ENCODE measurements at places on chromosomes 11 and 22. TPM values are rescaled to one million over a fixed set of nuclear protein-coding genes. Genes with fewer than 3 reads are reported as not detected.
A peak's percentile ranks its signal among the peaks of the same experiment; 100 is the strongest.

DNA sequence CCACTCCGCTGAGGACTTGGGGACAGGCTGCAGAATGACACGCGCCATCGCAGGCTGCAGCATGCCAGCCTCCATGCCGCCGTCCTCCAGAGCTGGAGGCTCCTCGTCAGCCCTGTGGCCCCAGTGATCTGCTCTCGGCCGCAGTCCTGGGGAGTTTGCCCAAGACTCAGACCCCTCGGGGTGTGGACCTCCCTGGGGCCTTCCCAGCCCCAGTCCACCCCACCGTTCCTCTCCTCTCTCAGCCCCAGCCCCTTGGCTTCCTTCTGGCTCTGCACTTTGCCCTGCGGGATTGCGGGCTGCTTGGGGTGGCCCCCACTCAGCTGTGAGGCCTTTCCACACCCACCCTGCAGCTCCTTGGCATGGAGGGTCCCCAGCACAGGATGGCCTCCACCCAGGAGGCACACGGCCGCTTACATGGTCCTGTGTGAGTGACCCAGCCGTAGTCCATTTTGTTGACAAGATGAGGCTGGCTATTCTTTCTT lies 414.9 kb downstream of the TBC1D22A start:
- no peaks in the 10 kb centered on the region for H3K4me1 ChIP-seq
- H3K4me3 ChIP-seq, result no peak overlapping the region
- no peaks in the 10 kb centered on the region for H3K27me3 ChIP-seq
- DNase-seq, result no peak

DNA sequence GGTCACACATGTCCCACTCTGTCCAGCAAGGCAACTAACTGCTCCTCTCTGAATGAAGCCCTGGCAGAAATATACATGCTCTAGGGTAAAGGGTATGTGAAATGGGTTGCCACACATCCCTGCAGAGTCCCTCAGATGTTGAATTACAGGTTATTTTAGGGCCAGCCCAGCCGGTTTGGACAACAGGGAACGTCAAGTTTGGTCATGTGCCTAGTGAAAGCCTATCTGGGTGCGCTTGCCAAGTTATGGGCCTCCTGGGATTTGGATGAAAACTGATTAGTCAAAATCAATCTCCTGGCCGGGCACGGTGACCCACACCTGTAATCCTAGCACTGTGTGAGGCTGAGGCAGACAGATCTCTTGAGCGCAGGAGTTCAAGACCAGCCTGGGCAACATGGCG lies 10.4 kb downstream of the AP1B1 start:
- H3K4me1 ChIP-seq, result no peaks in the 10 kb centered on the region
- H3K27ac ChIP-seq, result no peak overlapping the region
- no peaks in the 10 kb centered on the region for H3K27me3 ChIP-seq
- H3K36me3 ChIP-seq, result peaks cover 6% of the 10 kb centered on the region

DNA sequence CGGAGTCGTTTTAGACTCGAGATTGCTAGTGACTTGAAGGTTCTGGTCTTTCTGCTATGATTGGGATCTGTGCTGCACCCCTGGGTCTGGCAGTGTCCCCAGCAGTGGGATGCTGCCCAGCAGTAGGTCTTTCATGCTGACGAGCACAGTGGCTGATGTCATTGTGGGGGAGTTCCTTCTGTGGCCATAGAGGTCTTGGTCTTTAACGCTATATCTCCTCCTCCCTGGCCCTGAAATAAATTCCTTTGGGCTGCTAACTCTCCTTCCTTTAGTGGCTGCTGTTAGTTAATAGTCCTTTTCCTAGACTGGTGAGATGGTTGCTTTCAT lies 136.3 kb downstream of the TEAD1 start:
- H3K36me3 ChIP-seq, result peaks cover 3% of the 10 kb centered on the region
- H3K4me3 ChIP-seq, result no peak overlapping the region
- no peaks in the 10 kb centered on the region for H3K27me3 ChIP-seq
- no peak overlapping the region for H3K27ac ChIP-seq
- peaks cover 83% of the 10 kb centered on the region for H3K4me1 ChIP-seq
- no peak for DNase-seq

DNA sequence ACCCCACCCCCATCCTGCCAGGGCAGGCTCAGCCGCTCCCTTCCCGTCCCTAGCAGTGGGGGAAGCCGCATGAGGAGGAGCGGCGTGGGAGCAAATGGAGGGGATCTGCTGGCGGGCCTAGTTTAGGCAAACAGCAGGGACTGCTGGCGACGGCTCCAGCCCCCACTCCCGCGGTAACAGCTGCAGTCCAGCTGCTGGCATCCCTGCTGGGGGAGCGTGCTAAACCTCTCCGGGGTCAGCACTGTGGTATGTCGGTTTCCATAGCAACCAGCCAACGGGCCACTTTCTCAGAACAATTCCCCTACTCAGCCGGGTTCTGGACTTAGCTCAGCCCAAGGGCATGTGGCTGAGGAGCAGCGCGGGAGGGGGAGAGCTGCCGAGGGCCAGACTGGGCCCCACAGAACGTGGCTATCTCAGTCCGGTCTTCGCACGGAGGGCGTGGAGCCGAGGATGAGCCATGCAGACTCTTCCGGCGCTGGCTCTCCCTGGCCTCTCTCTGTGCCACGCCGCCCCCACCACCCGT lies 98.8 kb downstream of the PKNOX2 start:
- no peaks in the 10 kb centered on the region for H3K27me3 ChIP-seq
- DNase-seq, result peak; percentile 83
- H3K4me1 ChIP-seq, result peaks cover 14% of the 10 kb centered on the region
- no peaks in the 10 kb centered on the region for H3K36me3 ChIP-seq

GRCh38 chr11:68617925-68618809 lies 66.2 kb upstream of the GAL start:
- H3K36me3 ChIP-seq, result peaks cover 30% of the 10 kb centered on the region
- no peak overlapping the region for H3K4me3 ChIP-seq
- H3K27me3 ChIP-seq, result no peaks in the 10 kb centered on the region
- no peaks in the 10 kb centered on the region for H3K4me1 ChIP-seq

DNA sequence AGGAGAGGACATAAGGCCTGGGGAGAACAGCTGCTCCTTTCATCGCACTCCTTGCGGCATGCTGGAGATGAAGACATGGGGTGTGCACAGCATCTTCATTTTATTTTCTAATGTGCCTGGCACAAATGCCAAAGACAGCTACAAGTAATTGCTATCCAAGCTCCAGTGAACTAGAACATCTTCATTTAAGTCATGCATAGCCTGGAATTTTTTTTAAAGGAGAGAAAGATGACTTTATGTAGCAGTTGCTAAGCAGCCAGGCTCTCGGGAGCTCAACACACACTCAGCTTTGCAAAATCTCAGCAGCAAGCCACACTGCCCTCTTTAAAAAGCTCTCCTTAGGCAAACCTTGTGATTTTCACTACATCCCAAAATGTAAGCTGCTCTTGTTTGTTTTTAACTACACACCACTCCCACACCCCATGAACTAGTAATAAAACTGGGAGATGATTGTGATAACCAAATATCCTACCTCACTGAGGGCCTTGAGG lies 164.5 kb upstream of the POU2AF2 start:
- no peak overlapping the region for H3K4me3 ChIP-seq
- H3K27me3 ChIP-seq, result no peaks in the 10 kb centered on the region
- no peaks in the 10 kb centered on the region for H3K4me1 ChIP-seq
- DNase-seq, result no peak

- peaks cover 15% of the 10 kb centered on the region for H3K4me1 ChIP-seq
- no peak overlapping the region for H3K27ac ChIP-seq
- H3K4me3 ChIP-seq, result no peak overlapping the region
- no peaks in the 10 kb centered on the region for H3K27me3 ChIP-seq
- no peak for DNase-seq
Measured at GRCh38 chr22:46173152-46173551, 22.8 kb downstream of the PPARA start.

DNA sequence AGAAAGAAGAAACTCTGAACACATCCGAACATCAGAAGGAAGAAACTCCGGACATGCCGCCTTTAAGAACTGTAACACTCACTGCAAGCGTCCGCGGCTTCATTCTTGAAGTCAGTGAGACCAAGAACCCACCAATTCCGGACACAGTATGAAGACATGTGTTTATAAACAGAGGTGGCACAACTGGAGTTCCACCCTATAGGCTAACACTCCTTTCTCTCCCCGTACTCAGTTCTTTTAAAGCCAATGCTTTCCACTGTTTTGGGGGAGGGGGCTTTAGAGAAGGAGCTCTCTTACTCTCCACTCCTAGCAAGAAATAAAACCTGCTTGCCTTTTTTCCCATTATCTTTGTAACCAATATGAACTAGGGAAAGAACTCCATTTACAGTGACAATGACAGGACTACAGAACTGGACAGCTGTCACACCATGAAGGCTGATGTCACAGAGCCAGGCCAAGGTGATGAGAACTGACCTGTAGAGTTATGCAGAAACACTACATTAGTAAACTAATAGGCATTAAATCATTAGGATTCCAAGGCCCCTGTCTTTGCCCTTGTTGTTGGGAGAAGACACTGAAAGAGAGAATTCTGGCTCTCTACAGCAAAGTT lies 733 bp downstream of the TRIM5 start:
- peaks cover 5% of the 10 kb centered on the region for H3K36me3 ChIP-seq
- peak overlapping the region; percentile 100 for H3K27ac ChIP-seq
- no peaks in the 10 kb centered on the region for H3K27me3 ChIP-seq
- no peaks in the 10 kb centered on the region for H3K4me1 ChIP-seq
- no peak for DNase-seq
- H3K4me3 ChIP-seq, result peak overlapping the region; percentile 74

- H3K36me3 ChIP-seq, result peaks cover 51% of the 10 kb centered on the region
- no peaks in the 10 kb centered on the region for H3K27me3 ChIP-seq
- H3K4me1 ChIP-seq, result peaks cover 9% of the 10 kb centered on the region
Measured at GRCh38 chr11:122100756-122101080, 15.3 kb downstream of the BLID start.

GRCh38 chr22:17569971-17570511 lies 6.7 kb downstream of the SLC25A18 start:
- DNase-seq, result no peak
- H3K36me3 ChIP-seq, result no peaks in the 10 kb centered on the region
- H3K27me3 ChIP-seq, result no peaks in the 10 kb centered on the region
- H3K4me3 ChIP-seq, result no peak overlapping the region

DNA sequence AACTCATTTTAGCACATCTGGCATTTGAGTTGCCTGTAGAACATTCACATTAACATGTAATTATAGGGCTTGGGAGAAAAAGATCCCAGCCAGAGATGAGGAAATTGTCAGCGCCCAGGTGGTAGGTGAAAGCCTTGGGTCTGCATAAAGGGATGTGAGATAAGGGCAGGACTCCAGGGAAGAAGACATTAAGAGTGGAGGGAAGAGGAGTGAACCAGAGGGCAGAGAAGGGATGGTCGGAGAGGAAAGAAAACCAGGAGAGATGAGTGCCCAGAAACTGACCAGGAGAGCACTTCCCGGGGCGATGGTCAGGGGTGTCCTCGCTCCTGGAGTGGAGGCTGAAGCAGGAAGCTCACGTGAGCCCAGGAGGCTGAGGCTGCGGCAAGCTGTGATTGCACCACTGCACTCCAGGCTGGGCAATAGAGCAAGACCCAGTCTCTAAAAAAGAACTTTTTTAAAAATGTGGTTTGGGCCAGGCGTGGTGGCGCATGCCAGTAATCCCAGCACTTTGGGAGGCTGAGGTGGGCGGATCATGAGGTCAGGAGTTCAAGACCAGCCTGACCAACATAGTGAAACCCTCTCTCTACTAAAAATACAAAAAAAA lies 20.3 kb upstream of the DGKZ start:
- H3K4me3 ChIP-seq, result no peak overlapping the region
- peaks cover 2% of the 10 kb centered on the region for H3K27me3 ChIP-seq
- no peaks in the 10 kb centered on the region for H3K36me3 ChIP-seq

The MAJIN gene
- polyA plus RNA-seq, result not detected

The CABP7 gene
- 0.72 TPM for polyA plus RNA-seq

The OR51B4 gene
- 0.07 TPM for polyA plus RNA-seq

The MIOX gene
- 0.05 TPM for polyA plus RNA-seq
